ENCODE measurements at places on chromosomes 6 and 20. TPM values are rescaled to one million over a fixed set of nuclear protein-coding genes. Genes with fewer than 3 reads are reported as not detected.

DNA sequence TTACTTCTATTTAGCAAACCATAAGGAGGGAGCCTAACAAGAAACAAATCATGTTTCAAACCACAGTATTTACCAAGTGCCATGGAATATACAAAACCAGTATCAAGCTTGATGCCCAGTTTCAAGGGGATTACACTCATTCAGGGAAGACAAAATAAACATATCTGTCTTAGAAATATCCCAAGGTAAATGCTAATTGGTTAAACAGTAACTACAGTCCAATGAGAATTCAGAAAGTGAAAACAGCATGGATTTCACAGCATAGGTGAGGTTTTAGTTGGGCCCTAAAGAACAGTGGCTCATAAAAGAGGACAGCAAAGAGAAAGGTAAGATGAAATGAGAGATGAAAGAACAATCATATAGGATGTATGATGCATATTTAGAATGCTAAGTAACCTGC is 110.3 kb downstream of the CHD6 start:
- DNase-seq = no peak

GRCh38 chr20:37192137-37192854 is 12.9 kb upstream of the MROH8 start:
- DNase-seq = peak; percentile 91

ENPP1 gene
- total RNA-seq = 64.0 TPM

GRCh38 chr6:165599121-165599520 is 63.9 kb downstream of the PDE10A start:
- no peak for DNase-seq

GRCh38 chr6:31038559-31038958 is 28.3 kb downstream of the MUC22 start:
- DNase-seq = no peak
